ENCODE measurements at places on chromosomes 1 and 21. TPM values are rescaled to one million over a fixed set of nuclear protein-coding genes. Genes with fewer than 3 reads are reported as not detected.

Gene TEDDM1
- total RNA-seq: not detected

Gene CFAP410
- 51.7 TPM for total RNA-seq

Gene SELL
- total RNA-seq: 378 TPM

Gene SIM2
- total RNA-seq: not detected

Gene NR1I3
- not detected for total RNA-seq

Gene TMCO4
- total RNA-seq: 32.7 TPM

Gene NTMT2
- total RNA-seq: not detected

Gene NBPF11
- total RNA-seq: 28.1 TPM

Gene PRDM16
- total RNA-seq: not detected

Gene PER3
- total RNA-seq: 7.4 TPM

Gene OXCT2
- total RNA-seq: 0.36 TPM

Gene RYR2
- total RNA-seq: not detected

Gene CHIA
- not detected for total RNA-seq

Gene SERINC2
- 0.15 TPM for total RNA-seq

Gene DDX20
- 26.0 TPM for total RNA-seq

Gene OR2L3
- total RNA-seq: 0.17 TPM

Gene NOTCH2
- 58.7 TPM for total RNA-seq

Gene DNASE2B
- total RNA-seq: not detected

Gene FYB2
- total RNA-seq: not detected

Gene PLPPR5
- total RNA-seq: not detected

Gene PTGER3
- not detected for total RNA-seq

Gene KRTAP10-6
- not detected for total RNA-seq

Gene TNFSF18
- not detected for total RNA-seq

Gene FOXO6
- not detected for total RNA-seq

Gene SH2D1B
- total RNA-seq: not detected

Gene IL22RA1
- total RNA-seq: not detected

Gene OR2T2
- not detected for total RNA-seq

Gene MXRA8
- total RNA-seq: not detected

Gene ST7L
- total RNA-seq: 27.2 TPM

Gene MRPL55
- total RNA-seq: 64.5 TPM

Gene LAMC1
- 0.50 TPM for total RNA-seq

All from CD4-positive, alpha-beta memory T cell (primary cell).